WTC11 (cell line): ENCODE measurements at places on chromosomes 2 and 18.

- no peak for DNase-seq
Observed at GRCh38 chr2:46775722-46776121, 139.9 kb downstream of the MCFD2 start.

DNA sequence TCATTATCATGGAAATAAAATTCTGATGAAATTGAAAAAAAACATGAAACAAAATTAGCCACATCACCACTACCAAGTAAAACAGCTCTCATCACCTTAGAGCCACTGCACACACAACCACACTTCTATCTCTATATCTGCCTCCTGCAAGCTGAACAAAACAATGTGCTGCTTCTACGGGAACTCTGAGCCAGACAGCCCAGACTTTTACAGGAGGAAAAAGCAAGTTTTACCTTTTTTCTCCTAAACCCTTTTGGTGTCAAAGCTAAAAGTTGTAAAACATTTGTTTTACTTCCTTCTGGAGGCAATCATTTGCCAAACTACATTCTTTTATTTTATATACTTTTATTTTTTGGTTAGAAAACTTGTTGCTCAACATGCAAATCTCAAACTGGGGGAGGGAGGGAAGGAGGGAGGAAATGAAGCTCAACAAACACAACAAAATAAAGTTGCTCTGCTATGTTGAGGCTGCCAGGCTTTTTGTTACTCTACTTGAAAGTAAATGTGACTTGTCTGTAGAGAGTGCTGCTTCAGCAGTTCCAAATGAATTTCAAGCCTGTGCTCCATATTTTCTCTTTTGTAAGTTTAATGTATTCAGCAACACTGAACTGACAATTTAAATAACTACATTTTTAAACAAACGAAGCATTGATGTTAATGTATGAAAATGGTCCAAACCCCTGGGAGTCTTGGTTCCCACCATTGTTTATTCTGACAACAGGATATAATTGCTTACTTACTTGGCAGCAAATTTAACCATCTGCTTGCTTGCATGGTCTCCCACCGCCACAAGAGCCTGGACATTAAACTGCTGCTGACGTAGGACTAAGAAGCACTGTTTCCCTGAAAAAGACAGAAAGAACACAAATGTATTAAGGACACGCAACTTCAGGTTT lies 24.5 kb downstream of the DARS1 start:
- DNase-seq: no peak

GRCh38 chr2:238305092-238305862 lies 15.0 kb upstream of the TRAF3IP1 start:
- DNase-seq: no peak

DNA sequence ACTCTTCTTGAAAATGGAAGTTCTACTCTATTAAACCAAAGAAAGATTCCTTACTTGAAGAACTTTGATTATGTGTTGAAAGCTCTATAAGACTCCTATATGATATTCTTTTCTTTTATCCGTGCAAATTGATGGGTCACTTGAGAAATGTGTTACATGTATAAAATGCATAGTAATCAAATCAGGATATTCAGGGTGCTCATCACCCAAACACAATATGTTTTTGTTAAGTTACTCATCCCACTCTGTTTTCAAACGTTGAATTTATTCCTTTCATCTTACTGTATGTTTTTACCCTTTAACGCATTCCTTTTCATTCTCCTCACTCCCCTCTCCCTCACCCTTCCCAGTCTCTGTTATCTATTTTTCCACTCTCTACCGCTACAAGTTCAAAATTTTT lies 305.5 kb upstream of the KYNU start:
- DNase-seq: no peak

DNA sequence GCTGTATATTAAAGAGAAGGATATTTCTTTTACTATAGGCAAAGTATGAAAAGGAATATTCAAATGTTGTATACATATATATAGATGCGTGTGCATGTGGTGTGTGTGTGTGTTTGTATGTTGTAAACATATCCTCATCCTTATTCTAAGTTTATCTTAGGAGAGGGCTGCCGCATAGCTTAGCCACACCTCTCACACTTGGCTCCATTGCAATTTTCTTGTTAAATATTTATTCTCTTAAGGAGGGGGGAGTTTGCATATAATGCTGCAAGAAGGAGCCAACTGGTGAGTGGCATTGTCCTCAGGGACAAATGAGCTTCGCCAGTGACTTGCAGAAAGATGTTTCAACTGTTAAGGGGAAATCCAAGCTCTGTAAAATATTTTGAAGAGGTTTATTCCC lies 360.1 kb upstream of the RND3 start:
- DNase-seq: no peak

DNA sequence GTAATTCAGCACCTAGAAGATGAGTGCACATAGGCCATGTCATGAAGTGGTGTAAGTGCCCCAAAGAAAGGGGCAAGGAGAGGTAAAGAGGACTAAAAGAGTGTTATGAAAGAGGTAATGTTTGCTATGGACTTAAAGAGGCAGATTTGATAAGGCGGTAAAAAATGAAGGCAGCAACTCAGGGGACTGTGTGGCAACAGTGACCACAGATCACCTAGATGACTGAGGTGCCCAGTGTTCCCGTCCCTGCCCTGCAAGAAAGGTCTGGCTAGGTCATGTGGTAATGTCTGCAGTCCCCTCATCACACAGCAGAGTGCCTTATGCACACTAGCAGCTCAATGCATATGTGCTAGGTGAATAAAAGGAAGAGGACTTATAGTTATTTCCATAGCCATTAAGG lies 356.8 kb downstream of the LRRTM1 start:
- DNase-seq: no peak

DNA sequence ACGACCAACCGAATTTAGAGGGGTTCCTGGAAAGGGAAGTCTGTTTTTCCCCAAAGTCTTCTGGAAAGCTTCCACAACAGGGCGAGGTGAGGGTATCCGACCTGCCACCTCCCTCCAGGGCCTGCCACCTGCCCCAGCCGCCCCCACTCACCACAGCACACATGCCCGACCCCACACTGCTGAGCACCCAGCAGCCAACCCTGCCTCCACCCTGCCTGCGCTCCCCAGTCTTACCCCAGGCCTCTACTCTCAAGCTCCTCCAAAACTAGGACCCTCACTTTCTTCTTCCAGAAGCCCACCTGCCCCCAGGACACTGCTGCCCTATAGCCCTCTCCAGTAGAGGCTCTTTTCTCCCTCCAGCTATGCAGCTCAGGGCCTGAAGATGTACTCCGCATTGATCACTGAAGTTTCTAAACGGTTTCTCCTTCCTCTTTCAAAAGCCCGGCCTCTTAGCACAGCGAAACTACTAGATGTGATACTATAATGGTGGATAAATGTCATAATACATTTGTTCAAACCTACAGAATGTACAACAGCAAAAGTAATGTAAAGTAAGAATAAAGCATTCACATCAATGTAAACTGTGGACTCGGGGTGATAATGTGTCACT lies 128.8 kb upstream of the SLC1A4 start:
- no peak for DNase-seq

- DNase-seq: no peak
Observed at GRCh38 chr2:237129625-237130263, 44.1 kb downstream of the COPS8 start.

DNA sequence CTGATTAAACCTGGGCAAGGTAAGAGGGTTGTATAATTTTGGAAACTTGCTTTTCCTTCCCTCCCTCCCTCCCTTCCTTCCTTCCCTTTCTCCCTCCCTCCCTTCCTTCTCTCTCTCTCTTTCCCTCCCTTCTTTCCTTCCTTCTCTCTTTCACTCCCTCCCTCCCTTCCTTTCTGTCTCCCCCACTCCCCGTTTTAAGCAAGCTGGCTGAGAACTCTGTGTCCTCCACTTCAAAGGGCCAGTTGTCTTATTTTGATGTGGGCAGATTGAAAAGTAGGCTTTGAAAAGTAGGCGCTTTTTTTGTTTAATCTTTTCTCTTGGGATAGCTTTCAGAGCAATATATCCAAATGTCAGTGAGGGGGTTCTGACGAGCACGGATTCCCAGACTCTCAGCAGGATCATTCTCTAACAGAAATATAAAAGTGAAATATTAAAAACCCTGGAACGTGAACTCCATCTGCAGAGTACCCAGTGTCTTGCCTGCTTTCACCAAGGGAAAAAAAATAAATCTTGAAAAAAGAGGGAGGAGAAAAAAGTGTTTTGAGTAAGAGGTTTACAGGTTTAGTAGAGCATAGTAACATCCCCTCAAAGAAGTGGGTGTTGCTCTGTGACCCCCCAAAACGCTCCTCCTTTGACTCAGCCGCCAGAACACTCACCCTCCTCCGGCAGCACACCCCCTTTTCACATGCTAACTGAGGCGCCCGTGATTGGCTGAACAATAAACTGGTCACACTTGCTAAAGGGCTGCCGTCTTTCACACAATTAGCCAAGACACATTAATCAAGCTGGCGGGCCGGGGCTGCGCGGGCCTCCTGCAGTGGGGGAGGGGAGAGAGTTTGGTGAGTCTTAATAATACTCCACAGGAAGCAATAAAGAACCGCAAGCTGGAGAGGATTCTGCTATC lies 52.2 kb downstream of the CDK15 start:
- peak; percentile 58 for DNase-seq

DNA sequence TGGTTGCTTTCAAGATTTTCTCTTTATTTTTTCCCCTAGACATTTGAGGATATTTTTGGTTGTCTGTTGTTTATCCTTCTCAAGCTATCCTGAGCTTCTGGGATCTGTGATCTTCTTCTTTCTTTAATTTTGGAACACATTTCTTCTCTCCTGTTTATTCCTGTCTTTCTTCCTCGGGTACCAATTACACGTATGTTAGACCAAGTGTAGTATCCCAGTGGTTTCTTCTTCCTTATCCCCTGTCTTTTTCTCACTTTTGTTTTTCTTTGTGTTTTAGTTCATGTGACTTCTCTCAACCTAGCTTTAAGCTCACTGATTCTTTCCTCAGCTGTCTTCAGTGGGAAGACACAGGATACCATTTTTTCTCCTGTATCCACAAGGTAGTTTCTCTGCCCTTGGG lies 120.0 kb downstream of the GALR1 start:
- DNase-seq: no peak

DNA sequence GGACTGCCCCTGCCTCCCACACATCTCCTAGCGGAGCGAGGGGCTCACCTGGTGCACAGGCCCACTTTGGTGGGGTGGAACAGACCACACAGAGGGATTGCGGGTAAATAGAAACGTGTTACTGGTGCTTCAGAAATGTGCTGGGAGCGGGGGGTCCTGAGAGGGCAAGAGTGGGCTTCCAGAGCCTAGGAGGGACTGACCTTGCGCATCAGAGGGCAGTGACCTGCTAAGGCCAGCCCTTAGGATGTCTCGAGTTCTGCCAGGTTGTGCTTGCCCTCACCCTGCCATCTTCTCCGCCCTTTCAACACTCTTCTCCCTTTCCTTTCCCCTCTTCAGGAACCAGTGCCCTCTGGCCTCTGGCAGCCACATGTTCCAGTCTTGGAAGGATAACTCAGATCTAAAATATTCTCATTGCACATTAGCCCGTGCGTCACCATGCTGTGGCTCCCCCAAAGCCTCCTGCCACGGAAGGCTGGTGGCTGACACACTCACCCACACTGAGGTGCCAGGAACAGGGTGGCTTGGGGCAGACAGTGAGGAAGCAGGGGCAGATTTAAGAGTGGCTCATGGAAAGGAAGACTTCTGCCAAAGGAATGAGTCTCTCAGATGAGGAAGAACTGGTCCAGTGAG lies 89.6 kb downstream of the MCFD2 start:
- no peak for DNase-seq

DNA sequence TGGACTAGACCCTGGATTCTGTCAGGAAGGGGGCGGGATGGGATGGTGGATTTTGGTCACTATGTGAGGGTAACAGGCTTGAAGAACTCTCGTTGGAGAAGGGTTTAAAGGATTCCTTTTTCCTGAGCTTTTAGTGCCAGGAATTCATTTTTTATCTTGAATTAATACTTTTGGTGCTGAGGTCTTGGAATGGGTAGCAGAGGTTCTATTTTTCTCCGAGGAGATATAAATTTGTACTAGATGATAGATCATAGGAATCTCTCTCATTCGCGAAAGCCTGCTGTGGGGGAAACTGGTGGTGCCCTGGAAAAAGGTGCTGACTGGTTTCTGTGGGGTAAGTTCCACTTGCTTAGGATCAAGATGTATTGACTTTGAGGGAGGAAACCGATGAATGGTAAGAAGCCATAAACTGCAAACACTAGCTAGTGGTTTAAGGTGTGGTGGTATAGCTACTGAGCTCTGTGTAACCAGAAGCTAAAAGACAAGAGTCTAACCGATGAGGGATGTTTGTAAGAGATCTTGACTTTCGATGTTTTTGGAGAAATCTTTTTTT lies 706 bp downstream of the AGPS start:
- DNase-seq: no peak

DNA sequence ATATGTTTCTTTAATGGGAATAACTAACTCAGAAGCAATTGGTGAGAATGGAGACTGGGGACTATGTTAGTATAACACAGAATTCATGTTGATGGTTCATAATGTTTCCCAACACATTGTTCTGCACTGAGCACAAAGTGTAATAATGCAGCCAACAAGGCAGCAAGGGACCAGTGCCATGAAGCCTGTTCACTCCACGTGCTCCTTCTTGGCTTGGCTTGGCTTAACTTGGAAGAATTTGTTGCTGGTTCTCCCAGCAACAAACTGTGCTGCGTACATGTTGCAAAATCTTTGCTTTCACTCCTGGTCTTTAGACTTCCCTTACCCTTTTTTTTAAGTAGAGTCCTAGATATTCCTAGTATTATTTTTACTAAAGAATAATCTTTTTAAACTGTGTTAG lies 129.7 kb downstream of the MAP3K20 start:
- no peak for DNase-seq

GRCh38 chr18:7898181-7898580 lies 331.1 kb downstream of the PTPRM start:
- DNase-seq: no peak

DNA sequence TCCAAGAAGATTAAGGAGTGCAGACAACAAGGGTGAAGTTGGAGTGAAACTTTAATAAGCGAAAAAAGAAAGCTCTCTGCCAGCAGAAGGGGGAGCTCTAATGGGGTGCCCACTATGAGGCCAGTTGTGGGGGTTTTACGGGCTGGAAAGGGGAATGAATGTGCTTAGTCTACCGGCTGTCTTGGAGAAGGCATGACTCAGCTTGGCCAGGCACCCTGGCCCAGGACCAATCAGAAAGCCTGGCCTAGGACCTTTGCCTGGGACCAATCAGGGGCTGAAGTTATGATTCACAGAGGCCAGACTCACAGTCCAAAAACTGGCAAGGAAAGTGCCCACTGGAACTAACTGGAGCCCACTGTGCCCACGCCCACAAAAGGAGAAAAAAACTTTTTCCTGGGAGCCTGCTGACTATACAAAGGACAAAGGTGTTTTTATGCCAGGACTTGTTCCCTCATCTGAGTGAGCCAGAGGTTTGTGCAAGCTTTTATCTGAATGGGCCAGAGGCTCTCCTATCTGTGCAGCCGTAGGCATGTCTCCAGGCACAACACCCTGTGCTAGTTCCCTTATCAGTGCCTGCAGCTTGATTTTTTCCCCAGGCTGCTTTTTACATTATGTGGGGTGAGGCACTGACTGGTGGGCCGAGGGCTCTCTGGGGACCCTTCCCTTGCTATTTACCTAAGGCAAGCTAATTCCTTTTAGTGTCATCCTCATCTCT lies 18.6 kb downstream of the CMPK2 start:
- DNase-seq: no peak
